Transverse colon (tissue), 4 donors: ENCODE measurements at places on chromosomes 1 and 21.
A peak's percentile ranks its signal among the peaks of the same experiment; 100 is the strongest.

DNA sequence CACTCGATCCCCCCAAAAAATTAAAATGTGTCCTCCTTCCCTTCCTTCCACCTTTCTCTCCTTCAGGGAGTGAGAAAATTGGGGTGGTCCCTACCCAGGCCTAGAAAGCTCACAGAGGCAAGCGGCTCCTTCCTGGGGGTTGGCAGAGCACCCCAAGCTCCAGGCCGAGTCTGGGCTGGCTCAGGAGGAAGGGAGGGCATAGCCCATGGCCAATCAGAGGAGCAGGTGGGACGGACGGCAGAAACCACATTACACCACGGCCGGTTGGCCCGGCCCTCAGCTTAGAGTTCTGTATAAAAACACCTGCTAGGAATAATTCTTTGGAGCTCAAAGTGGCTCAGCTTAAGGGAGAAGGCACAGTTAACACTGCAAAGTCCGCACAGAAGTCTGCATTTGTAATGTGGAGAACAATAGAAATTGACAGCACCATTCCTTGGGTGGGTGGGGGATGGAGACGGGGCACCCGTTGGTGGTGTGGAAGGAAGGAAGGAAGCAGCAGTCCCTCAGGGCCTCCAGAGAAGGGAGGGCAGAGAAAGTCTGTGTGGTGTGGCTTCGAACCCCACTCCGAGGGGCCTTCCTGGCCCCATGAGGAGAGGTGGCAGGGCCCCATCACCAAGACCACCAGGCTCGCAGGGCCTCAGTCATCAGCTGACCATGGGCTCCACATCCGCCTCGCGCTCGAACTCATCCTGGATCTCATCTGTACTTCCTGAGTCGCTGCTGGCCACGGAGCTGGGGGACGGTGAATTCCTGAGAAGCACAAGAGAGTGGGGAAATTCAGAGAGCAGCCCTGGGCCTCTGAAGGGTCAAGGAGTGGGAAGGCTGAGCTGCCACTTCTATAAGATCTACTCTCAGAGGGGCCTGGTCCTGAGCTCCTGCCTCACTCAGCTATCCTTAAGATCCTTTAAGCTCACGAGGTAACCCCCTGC, 5.8 kb upstream of the ALDH4A1 start:
- DNase-seq: no peak

- no peak for DNase-seq
Measured at GRCh38 chr21:21000591-21001175, 2.5 kb downstream of the NCAM2 start.

- DNase-seq: no peak
Measured at GRCh38 chr1:154400381-154400801, 4.8 kb upstream of the IL6R start.

- no peak for DNase-seq
Measured at GRCh38 chr1:34587761-34588160, 167.1 kb upstream of the GJB5 start.

DNA sequence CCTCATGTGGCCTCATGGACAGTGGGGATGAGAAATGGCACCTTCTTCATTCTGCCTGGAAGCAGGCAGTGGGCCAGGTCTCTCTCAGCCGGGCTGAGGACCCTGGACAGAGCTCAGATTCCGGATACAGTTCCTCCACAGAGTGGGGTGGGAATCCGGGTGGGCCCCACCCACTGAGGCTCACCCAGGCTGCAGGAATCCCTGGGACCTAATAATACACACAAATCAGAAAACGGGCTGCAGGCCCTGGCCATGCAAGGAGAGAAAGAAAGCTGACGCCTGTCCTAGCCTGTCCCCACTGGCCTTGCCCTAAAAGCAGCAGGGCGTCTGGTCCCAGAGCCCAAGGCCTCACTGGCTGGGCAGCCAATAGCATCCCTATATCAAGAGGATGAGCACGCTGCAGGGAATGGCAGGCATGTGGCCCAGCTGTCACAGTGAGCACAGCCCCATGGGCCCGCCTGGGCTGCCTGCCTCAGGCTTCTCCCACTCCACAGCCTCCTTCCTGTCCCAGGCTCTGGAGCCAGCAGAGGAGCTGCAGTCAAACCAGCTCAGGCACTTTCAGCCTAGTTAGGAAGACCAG, 25.3 kb downstream of the ACTA1 start:
- DNase-seq: no peak

DNA sequence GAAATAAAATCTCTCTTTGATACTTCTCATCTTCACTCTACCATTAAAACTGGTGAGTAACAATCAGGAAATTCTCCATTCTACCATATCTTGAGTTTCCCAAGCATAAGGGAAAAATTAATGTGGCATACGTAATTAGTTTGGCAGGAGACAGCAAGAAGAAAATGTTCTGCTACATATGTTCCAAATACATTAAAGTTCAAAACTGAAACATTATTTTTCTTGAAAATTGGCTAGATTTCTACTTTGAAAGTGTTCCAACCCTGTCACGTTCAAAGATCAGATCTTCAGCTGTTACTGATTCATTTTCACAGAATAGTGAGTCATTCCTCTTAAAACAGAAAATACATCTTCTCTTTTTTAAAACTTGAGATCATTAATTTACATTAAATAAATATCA, 48.5 kb downstream of the PIGK start:
- DNase-seq: no peak

DNA sequence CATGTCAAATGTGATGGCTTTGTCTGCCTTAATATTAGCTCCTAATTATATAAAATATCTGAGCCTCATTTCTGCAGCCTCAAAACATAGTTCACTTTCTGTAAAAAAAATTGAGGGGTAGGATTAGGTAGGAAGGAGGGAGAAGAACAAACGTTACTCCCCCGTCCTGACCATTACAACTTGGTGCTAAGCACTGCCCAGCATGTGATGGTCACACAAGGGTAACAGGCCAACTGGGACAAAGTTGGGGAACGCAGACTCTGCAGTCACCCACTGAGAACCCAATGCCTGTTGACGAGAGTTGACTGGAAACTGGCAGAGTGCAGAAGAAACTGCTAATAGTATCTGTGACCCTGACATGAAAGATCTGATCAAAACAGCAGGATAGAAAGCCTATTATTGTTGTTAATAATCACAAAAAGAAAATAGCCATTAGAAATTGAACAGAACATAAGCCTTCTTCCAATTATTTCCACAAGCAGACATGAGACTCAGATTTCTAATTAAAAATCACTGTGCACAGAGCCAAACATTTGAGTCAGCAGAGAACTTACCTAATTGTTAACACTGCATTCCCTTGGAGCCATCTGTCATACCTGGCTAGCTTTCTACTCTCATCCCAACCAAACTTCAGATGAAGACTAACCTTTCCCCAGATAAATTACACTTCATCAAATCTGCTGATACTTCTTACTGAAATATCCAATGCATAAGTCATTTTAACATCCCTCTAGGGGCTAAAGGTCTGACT, 5.5 kb downstream of the SORT1 start:
- no peak for DNase-seq

GRCh38 chr1:229407206-229408026, 26.5 kb downstream of the ACTA1 start:
- no peak for DNase-seq

- peak; percentile 27 for DNase-seq
Measured at GRCh38 chr1:55380355-55380970, 165.3 kb upstream of the USP24 start.

DNA sequence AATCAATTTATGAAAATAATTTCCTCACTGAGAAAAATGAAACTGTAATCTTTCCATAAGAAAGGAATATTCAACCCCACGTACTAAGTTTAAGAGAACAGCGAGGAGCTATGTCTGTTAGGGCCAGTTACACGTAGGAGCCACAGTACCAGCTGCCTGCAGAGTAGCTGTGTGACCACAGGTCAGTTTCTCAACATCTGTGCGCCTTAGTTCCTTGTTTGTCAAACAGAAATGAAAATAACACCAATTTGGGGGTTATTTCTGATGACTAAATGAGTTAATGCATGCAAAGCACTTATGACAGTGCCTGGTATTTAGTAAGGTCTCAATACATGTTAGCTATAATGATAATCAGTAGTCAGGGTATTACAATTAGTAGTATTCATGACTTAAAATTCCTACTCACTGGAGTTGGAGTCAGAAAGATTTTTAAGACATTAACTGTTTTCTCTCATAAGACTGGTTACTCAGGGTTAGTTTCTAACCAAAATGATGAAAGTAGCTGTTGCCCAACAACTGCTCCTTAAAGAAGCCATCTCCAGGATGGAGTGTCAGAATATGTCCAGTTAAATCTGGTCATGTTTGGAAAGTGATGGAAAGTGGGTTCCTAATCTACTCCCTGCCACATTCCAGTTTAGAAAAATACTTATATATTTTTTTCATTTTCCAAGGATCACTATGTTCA, 85.8 kb upstream of the ZNF648 start:
- peak; percentile 28 for DNase-seq

GRCh38 chr1:25355841-25356395, 17.8 kb downstream of the TMEM50A start:
- no peak for DNase-seq

DNA sequence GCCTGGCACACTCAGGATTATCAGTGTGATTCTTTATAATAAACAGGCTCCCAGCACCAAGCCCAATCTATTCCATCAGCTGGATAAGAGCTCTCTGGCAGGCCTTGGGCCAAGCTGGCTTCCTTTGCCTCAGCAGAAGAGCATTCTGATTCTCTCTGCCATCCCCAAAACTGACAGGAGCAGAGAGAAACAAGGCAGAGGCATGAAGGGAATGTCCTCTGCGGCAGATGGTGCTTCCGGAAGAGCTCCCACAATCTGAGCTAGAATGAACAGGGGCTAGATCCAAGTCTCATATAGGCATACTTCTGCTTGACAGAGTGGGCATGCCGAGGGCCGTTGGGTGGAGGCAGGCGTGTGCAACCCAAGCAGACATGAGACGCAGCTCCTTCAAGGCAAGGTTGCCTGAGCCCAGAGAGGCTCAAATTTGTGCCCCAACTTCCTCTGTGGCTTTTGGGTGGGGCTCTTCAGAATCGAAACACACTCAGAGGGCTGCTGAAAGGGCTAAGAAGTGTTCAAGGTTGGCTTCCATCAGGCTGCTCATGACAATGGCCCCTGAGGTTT, 4.0 kb downstream of the CAPN2 start:
- peak; percentile 43 for DNase-seq

- DNase-seq: no peak
Measured at GRCh38 chr1:43824795-43825194, 108.8 kb upstream of the ARTN start.

DNA sequence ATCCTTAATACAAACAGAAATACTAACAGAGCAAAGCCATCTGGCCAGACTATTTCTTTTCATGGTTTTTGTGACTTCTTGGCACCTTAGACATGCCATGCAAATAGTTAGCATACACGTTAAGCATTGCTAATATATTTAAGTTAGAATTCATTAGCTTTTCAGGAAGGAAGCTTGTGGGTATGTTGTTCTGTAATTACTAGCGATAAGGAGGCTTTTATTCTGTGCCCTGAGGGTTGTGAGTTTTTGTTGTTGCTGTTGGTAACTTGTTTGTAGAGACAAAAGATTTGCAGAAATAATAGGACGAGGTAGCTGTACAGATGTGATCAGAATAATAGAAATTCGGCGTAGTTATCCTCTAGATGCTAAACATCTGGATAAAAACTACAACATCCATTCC, 305.3 kb downstream of the TM2D1 start:
- no peak for DNase-seq

GRCh38 chr1:161172776-161173376, 4.4 kb downstream of the B4GALT3 start:
- no peak for DNase-seq

DNA sequence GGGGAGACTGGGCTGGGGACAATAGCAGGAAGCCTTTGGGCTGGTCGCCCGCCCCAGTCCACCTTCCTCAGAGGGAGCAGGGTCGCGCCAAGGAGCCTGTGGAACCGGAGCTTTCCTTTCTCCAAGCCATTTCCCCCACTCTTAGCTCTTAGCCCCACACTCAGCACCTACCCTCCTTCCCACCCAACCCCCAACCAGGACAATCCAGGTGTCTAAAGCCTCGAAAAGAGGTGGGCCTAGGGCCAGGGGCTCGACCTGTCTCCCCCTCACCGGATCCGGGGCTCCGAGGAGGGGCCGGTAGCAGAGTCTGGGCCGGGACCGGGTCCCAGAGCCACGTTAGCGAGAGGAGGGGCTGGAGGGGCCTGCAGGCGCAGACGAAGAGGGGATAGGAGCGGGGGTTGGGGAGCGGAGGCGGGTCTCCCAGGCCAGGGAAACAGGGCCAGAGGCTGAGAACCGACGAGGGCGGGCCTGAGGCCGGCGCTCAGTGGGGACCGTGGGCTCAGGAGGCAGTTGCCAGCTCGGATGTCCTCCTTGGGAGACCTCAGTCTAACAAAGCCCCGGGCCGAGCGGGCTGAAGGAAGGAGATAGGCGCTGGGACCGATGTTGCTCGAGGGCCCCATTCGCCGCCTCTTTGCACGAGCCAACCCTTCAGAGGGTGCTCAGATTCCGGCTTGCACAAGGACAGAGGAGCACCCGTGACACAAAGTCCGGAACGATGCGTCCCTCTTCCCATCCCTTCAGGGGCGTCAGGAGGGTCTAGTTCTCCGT, 943 bp downstream of the SEMA6C start:
- DNase-seq: no peak

GRCh38 chr1:154456631-154457030, 45.4 kb upstream of the TDRD10 start:
- DNase-seq: no peak

DNA sequence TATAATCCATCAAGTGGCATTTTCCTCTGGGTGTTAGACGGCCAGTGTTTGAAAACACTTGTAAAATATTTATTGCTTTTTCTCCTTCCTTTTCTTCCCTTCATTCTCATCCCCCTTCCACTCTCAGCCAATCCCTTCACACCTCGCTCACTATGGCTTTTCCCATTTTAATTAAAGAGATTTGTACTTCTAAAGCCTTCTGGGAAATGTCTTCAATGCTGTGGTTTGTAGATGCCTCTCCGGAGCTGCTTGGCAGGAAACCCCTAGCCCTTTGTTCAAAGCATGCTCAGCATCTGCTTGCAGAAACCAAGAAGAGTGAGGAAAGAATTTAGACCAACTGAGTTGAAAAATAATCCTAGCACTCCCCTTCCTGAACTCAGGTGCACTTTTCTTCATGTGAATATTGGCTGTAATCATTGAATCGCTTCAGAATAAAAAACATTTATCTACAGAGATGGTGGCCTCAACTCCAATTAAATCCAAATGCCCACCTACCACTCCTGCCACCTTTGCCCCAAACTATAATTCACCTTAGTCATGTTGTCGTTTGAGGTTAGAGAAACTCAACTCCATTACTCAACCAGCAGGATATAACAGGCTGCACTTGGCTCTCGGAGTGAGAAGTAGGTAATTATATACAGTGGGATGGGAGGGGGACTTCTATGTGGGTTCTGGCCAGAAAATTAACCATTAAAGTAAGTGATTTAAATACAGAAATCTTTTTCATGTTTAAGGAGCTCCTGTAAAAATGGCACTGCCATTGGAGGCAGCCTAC, 659.4 kb upstream of the CAMK1G start:
- DNase-seq: no peak
